8988T (cell line): ENCODE measurements at places on chromosomes 11 and 22.

DNA sequence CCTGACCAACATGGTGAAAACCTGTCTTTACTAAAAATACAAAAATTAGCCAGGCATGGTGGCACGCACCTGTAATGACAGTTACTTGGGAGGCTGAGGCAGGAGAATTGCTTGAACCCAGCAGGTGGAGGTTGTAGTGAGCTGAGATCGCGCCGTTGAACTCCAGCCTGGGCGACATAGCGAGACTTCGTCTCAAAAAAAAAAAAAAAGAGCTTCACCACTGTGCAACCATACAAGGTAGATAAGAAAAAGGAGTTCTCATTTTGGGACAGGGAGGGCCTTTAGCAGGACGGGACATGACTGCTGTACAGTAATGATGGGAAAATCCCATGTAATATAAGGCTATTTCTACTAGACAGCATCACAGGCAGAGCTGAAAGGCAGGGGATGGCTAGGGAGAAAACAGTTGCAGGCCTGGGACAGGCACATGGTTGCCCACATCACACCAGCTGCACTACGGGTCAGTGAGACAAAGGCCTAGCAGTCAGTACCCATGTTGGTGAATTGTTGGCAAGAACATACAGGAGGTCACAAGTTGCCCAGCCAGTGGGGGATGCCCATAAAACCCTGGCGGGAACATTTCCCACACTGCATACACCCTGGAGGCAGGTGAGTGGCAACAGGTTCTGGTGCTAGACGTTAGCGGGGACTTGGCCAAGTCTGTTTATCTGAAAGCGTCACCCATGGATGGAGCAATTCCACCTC is 5.4 kb downstream of the TANGO2 start:
- no peak for DNase-seq

DNA sequence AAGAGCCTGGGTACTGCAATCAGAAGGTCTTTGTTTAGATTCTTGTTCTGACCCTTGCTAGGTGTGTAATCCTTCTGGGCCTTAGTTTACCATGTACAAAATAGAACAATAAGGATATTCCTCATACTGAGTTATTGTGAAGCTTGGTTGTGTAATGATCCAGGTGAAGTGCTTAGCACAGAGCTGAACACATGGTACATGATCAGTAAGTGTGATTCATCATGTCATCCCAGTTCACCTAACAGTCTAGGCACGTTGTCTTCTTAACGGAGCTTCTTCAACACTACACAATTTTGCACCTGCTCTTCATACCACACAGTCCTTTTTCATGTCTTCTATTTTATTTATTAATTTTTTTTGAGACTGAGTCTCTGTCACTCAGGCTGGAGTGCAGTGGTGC is 234.3 kb upstream of the TENM4 start:
- DNase-seq: no peak

- DNase-seq: no peak
Measured at GRCh38 chr11:91247009-91247735, 977.4 kb upstream of the FAT3 start.

DNA sequence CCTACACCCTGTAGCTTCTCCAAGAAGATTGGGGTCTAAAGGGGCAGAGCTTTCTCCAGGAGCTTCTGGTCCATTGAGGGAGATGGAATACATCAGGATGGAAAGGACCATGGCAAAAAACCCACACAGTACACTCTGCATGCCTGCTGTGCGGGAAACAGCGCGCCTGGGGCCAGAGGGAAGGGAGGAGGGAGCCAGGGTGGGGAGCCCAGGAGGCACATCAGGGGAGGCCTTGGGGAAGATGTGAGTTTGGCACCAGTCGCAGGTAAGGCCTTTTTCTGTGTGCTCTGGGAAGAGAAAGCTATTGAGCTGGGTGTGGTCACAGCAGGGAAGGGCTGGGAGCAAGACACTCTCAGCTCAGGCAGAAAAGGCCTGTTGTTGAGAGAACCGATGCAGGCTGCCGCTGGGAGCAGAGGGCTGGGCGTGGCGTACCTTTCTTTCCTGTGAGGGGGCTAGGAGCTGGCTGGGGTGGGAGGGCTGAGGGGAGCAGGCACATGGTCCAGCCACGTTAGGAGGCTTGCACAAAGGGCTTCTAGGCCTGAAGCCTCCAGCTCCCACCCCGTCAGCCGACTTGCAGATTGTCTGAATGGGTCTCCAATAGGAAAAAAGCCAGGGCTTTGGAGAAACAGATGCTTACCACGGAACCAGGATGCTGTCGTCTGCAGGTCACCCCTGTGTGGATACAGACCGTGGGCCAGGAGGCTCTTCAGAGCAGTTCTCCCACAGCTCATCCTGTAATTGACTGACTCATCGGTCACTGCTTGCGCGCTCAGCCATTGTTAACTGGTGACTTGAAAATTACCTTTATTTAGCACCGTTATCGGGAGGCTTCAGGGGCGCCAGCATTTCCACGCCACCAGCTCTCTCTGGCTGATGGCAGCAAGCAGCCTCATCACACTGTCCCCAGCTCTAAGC is 237.3 kb downstream of the ST3GAL4 start:
- no peak for DNase-seq

DNA sequence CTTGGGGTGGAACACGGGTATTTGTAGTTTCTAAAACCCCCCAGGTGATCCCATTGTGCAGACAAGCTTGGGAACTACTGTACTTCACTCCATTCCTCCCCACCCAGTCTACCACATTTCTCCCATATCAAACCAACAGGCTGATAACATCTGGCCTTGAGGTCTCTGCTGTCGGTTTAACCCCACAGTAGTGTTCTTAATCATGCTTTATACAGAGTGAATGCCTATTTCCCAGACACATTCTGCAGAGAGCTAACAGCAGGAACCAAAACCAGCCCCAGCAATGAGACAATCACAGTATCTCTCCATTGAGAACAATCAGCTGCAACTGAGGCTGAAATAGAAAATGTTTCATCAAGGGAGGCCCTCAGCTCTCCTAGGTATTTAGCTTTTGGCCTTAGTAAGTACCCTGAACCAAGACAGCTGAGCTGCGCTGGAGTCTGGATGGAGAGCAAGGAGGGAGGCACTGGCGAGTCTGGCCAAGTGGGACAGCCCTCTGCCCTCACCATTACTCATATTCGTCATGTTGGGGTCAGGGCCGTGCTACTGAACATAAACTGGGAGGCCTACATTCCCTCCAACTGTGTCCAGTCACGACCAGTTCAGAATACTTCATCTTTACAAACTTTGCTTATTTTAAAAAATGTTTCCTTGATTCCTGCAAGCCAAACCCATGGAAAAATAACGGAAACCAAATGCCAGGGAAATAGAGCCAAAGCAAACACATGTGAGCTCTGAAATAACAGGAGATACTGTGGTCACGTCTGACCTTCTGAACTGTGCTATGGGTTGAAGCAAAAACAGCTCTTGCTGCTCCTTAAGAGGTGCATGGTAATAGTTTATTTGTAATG is 81.0 kb downstream of the CCDC34 start:
- no peak for DNase-seq

DNA sequence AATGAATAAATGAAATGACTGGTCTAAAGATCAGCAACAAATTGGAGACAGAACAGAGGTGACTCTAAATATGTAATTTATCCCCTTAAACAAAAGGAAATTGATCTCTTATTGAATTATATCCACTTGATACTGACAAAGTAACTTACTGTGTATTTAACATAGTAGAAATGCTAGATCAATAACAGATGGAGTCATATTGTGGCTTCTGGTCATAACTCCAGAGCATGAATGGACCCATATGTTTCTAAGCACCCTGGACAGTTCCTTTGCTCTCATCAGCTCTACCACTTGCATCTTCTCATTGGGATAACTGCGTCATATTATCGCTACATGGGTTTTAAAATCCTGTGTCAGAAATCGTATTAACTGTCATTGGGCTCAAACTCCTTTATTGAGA is 222.3 kb downstream of the ETS1 start:
- DNase-seq: no peak

DNA sequence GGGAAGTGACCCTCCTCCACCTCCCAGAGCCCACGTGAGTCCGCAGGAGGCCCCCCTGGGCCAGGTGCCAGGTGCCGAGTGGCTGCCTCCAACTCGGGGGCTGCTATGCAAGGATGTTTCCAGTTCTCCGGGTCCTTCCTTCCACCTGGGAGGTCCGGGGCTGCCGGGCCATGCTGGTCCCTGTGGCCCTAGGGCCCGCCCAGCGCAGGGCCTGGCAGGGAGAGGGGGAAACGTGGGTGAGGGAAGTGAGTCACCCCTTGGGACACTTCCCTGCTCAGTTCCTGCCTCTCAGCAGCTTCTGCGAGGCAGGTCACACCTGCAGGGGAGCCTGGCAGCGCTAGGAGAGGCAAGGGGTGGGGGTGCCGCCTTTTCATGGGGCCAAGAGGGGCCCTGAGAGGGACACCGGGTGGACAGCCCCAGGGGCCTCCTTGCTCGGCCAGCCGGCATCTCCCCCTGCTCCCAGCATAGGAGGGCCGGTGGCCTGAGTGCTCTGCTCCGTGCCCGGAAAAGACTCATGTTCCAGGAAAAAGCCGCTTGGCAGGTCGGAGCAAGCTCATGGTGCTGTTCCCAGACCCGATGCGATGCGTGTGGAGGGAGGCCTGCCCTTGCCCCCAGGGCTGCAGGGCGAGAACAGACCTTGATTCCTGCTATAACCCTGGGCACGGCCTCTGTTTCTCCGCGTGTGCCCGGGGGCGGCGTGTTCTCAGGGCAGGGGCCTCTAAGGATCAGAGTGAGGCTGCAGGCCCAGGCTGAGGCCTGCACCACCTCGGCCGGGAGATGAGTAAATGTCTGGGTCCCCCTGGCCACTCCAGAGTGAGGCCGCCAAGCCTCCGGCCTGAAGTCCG is 30.3 kb upstream of the WNT7B start:
- peak; percentile 91 for DNase-seq

DNA sequence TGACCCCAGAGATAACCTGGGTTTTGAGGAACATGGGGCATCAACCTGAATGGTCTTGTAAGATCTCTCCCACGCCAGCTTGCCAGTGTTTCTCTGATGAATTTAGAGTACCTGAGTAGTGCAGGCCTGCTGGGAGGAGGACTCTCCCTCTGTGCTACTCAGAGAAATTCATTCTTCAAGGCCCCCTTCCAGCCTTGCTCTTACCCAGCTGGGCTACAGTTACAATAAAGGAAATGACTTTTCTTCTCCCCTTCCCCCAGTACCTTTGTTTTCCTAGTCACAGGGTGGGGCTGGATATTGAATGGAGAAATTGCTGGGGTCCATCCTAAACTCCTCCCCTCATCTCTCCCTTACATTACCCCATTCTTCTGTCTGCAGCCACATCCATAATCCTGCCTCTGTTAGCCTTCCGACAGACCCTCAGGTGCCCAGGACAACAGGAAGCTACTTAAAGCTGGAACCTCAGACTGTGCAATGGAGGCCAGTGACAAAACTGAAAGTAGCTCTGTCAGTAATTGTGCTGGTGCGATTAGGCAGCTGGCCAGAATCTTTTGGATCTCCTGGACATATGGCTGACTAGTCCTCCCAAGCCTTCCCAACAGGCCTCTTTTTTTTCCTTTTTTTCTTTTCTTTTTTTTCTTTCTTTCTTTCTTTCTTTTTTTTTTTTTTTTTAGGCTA is 17.4 kb downstream of the LIMK2 start:
- DNase-seq: no peak

GRCh38 chr11:40227730-40228129 is 1231.7 kb downstream of the LRRC4C start:
- DNase-seq: no peak

- DNase-seq: no peak
Measured at GRCh38 chr11:130737866-130738431, 178.3 kb downstream of the SNX19 start.

DNA sequence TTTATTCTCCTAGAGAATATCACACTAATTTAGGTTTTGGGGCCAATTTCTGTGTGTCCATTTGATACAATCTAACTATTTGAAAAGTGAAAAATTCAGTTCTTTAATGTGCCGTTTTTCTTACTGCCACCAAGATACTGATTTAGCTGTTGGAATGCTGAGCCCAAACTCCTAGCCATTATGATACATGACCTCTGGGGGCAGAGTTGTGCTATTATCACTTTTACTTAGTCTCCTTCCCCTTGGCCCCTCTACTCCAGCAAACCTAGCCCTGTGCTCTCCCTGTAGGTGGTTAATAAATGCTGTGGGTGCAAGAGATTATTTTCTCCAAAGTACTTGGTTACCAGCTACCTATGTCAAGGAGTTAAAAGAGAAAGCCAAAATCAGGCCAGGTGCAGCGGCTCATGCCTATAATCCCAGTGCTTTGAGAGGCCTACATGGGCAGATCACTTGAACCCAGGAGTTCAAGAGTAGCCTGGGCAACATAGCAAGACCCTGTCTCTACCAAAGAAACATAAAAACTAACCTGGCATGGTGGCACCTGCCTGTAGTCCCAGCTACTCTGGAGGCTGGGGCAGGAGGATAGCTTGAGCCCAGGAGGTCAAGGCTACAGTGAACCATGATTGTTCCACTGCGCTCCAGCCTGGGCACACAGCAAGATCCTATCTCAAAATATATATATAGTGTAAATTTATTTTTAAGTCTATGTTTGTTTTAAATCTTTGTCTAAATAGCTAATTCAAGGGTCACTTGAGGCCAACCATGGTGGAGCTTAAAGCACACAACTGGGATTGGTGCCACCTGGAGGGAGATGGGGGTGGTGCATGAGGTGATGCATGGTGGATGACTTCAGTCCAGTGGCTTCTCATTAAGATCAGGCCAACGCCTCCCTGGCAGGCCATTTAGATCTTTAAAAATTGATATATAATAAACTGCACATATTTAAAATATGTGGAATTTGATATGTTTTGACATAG is 193.2 kb upstream of the PLET1 start:
- peak; percentile 28 for DNase-seq
